ENCODE measurements at places on chromosomes 7 and 10.

DNA sequence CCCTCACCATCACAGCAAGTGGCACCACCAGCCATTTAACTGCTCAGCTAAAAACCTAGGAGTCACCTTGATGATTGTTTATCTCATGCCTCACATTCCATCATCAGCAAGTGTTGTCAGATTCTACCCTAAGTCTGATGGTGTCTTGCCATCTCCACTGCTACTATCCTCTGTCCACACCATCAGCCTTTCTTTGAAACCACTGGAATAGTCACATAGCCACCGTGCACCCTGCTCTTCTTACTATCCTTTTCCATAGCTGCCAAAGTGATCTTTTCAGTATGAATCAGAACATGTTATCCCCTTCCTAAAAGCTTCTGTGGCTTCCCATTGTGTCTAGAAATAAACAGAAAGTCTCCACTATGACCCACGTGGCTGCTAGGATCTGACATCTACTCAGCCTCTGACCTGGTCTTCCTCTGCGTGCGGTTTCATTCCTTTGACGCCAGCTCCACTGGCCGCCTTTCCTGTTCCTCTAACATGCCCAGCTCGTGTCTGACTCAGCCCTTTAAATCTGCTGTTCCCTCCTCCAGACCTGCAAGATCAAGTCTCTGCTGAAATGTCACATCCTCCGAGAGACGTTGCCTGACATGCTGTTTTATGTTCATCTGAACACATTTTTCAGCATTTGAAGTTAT lies 16.5 kb upstream of the CHN2 start:
- no peak for DNase-seq

- no peak for DNase-seq
These were observed 34.2 kb upstream of the CHST15 start for GRCh38 chr10:124127563-124127962.

DNA sequence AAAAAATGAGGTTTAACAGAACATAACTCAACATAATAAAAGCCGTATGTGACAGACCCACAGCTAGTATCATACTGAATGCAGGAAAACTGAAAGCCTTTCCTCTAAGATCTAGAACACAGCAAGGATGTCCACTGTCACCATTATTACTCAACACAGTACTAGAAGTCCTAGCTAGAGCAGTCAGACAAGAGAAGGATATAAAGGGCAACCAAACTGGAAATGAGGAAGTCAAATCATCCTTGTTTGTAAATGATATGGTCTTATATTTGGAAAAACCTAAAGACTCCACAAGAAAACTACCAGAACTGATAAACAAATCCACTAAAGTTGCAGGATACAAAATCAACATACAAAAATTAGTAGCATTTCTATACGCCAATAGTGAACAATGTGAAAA lies 45.9 kb downstream of the C10orf71 start:
- no peak for DNase-seq

- no peak for DNase-seq
These were observed 8.6 kb upstream of the CHRM2 start for GRCh38 chr7:136859803-136860202.

DNA sequence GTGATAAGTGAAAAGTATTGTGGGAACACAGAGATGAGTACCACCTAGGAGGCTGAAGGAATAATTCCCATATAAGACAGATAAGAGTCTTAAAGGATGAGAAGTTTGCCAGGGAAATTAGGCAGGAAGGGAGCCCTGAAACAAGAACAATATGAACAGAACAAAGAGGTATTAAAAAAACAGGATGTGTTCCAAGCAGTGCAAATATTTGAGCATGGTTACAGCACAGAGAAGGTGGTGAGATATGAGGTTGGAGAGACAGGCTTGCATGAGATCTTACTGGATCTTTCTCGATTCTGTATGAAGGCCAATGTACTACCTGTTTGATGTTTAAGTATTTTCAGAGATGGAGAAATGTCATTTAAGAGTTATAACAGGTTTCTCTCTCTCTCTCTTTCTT lies 20.3 kb downstream of the TAC1 start:
- DNase-seq, result no peak

- DNase-seq, result no peak
These were observed 973 bp downstream of the PPP3CB start for GRCh38 chr10:73494877-73495225.

- no peak for DNase-seq
These were observed 284.0 kb upstream of the RNF32 start for GRCh38 chr7:156356551-156356950.

DNA sequence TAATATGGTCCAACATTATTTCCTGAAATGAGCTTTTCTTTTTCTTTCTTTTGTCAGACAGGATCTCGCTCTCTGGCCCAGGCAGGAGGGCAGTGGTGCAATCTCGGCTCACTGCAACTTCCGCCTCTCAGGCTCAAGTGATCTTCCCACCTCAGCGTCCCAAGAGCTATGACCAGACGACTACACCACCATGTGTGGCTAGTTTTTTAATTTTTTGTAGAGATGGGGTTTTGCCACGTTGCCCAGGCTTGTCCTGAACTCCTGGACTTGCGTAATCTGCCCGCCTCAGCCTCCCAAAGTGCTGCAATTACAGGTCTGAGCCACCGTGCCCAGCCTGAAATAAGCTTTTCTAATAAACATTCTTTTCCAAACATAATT lies 48.6 kb downstream of the CUL2 start:
- DNase-seq, result no peak

- DNase-seq, result no peak
These were observed 97.0 kb upstream of the SVIL start for GRCh38 chr10:29731760-29732159.

DNA sequence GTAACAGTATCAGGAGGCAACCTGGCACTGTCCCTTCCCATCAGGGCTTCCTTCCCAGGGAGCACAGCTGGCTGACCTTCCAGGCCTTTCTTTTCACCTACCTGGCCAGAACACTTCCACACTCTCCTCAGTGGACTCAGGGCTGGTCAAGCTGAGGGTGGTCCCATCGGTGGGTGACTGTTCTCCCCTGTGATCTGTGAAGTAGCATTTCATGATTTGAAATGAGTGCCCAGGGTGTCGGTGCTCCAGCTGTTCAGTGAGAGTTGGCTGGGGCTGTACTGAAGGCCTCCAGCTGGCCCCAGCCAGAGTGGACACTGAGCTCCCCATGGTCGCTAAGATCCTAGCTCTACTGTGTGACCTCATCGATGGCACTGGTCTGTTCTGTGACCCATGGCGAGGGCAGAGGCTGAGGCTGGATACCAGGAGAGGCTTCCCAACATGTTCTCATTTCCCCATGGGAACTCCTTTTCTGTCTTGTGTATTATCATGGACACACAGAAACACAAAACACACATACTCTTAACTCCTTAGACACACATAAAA lies at the start of gene FAM170B:
FAM170B (minus strand) TSS at position 316 of the 543 bp plus-strand sequence; CDS start at position 213, 103 bp downstream.
- no peak for DNase-seq

GRCh38 chr10:68957284-68957615 lies 1.3 kb downstream of the DDX21 start:
- no peak for DNase-seq

- no peak for DNase-seq
These were observed 42.9 kb downstream of the ELFN1 start for GRCh38 chr7:1712907-1713501.

DNA sequence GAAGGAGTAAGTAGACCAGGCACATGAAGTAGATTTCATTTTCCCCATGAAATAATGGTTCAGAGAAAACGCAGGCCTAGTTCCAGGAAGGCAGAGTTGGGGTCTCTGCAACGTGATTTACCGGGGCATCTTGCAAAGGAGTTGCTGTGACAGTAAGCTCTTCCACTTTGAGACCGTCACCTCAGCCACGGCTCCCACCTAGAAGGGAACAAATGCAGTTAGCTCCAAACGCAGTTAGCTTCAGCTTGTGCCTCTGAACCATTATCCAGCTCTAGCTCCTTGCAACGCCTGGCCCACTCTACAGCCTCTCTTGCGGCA lies 7.0 kb upstream of the MYO1G start:
- no peak for DNase-seq

- DNase-seq, result no peak
These were observed 9.4 kb upstream of the LRRC27 start for GRCh38 chr10:132322586-132323048.

DNA sequence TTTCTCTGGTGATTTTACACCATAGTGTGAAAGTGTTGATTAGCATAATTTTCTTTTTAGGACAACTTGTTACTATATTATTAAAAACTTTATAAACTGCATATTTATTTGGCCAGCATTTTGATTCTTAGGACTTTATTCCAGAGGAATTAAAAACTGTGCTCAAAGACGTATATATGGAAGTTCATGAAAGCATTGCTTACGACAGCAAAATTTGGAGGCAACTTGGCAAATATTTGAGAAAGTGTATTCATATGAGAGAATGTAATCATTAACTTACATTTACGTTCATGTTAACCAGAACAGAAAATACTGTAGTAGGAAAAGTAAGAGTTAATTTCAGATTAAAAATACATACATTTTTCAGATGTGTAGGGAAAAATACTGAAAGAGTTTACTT lies 203.1 kb downstream of the JCAD start:
- DNase-seq, result no peak

DNA sequence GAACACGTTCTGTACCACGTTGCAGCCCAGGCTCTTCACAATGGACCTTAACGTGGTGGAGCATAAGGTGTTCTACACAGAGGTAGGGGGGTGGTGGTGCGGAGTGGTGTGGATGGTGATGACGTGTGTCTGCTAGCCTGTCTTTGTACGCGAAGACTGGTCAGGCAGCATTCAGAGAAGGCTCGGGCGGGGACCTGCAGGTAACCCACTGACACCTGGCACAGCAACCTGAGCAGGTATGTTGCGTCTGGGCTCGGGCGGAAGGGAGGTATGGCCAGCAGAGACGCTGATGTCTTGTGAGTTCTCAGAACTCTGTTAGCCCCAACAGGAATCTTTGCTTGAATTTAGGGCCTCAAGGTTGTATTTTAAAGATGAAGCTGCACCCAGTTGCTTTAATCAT lies 55.0 kb downstream of the TRRAP start:
- no peak for DNase-seq

- DNase-seq, result no peak
These were observed 27.7 kb upstream of the TM9SF3 start for GRCh38 chr10:96614515-96614914.

GRCh38 chr10:87991946-87992345 lies 128.5 kb downstream of the PTEN start:
- no peak for DNase-seq

DNA sequence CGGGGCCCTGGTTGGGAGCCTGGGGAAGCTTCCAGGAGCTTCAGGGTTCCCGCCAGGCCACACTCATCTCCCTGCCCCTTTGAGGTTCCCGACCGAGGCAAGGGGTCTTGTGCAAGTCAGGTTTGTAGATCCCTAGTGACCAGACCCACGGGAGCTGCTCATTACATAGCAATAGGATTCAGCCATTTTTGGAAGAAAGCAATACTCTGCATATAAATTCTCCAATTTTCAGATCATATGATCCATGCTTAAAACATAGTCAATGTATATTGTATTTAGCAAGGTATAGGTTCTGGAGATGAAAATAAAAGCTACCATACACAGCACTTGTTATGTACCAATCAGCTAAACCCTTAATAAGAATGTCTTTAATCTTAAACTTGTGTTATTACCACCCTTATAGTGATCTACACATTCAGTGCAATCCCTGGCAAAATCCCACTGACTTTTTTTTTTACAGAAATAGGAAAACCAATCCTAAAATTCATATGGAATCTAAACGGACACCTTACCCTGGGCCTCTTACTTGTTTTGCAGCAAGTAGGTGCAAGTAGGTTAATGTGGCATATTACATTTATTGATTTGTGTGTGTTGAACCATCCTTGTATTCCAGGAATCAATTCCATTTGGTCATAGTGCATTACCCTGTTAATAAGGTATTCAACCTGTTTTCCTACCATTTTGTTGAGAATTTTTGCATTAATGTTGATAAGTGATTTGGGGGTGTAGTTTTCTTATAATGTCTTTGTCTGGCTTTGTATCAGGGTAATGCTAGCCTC lies 13.8 kb upstream of the FKBP9 start:
- no peak for DNase-seq

- no peak for DNase-seq
These were observed 97.1 kb downstream of the SH3PXD2A start for GRCh38 chr10:103758294-103758681.

- DNase-seq, result no peak
These were observed 136.5 kb downstream of the CNNM2 start for GRCh38 chr10:103054621-103055020.

DNA sequence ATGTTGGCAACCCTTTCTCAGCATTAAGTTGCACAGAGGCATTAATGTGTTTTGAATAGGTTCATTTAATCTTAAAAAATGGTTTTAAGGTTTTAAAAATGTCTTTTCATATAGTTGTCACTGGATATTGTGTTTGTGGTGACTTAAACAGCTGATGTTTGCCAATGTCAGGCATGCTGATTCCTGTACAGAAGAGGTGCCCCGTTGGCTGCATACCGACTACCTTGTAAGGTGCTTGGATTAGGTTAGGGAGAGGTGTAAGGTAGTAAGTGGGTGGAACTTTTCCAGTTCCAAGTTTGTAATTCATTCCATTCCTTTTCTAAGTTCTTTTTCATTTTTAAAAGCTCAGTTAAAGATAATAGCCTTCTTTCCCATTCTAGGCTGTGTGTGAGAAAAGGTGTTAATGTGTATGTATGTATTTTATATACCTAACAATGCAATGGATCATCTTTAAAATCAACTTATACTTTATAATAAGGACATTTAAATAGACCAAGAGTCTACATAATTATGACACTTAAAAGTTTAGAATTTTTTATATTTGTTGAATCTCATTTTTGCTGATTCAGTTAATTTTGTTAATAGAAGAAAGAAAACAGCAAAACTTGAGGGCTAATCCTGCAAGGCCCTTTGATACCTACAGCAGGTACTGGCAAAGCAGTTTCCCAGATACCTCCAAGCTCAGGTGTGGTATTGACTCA lies 155.2 kb downstream of the LCOR start:
- DNase-seq, result no peak

GRCh38 chr7:132817949-132818348 lies 241.7 kb upstream of the PLXNA4 start:
- DNase-seq, result no peak

GRCh38 chr7:115359119-115359518 lies 437.2 kb downstream of the MDFIC start:
- DNase-seq, result no peak

DNA sequence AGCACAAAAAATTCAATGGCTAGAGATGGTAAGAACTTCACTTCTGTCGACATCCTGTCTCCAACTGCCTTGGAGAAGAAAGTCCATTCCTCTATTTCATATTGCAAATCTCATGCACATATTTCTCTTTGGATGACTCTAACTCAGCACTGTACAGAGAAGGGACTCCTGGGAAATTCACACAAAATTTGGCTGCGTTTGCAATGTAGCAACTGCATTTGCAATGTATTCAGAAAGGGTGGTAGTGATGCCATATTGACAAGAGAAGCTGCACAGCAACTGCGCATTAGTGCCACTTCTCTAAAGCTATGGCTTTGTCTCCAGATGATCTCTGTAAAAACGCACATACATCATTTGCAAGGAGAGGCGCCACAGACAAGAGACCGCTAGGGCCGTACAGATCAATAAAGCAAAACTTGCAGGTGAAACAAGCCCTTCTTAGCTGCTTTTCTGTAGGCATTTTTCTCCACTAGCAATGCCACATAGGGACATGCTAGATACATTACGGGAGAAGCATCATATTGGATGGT lies 389.5 kb downstream of the TCERG1L start:
- no peak for DNase-seq
